ENCODE measurements at places on chromosomes 2 and 18. TPM values are rescaled to one million over a fixed set of nuclear protein-coding genes. Genes with fewer than 3 reads are reported as not detected.

DNA sequence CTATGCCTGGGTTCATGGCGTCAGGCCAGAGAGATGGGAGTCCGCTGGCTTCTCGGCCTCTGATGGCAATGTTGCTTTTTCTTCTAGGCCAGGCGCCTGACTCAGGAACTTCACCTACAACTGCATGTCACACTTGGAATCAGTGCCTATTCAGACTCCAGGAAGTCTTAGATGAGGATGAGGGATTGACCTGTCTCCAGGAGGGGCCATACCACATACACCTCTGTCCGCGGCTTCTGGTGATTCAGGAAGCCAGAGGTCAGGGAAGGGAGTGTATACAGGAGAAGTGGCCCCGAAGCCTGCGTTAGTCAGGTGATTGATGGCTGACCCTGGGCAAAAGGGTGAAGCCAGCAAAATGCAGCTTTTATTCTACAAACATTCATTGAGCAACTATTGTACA is 109.1 kb upstream of the RMDN2 start:
- H3K4me1 ChIP-seq, result no peaks in the 10 kb centered on the region
- no peak for DNase-seq
- no peak overlapping the region for H3K4me3 ChIP-seq
- no peak overlapping the region for H3K27ac ChIP-seq

DNA sequence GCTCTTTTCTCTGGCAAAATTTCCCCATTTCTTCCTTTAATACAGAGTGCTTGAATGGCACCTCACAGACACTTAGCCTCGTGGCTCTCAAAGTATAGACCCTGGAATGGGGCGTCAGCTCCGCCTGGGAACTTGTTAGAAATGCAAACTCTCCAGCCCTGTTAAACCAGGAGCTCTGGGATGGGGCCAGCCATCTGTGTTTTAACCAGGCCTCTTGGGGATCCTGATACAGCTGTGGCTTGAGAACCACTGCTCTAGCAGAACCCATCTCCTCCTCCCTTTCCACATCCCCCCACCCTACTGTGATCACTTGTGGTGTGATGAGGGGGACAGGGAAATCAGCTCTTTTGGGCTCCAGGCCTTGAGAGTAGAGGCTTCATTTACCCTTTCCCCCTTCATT is 15.9 kb downstream of the LTBP1 start:
- no peak for DNase-seq
- H3K27me3 ChIP-seq, result peaks cover 7% of the 10 kb centered on the region
- no peak overlapping the region for H3K27ac ChIP-seq
- H3K4me1 ChIP-seq, result peaks cover 52% of the 10 kb centered on the region

GRCh38 chr2:184367211-184367610 is 231.1 kb upstream of the ZNF804A start:
- H3K4me3 ChIP-seq, result no peak overlapping the region
- H3K4me1 ChIP-seq, result no peaks in the 10 kb centered on the region
- no peak overlapping the region for H3K27ac ChIP-seq

DNA sequence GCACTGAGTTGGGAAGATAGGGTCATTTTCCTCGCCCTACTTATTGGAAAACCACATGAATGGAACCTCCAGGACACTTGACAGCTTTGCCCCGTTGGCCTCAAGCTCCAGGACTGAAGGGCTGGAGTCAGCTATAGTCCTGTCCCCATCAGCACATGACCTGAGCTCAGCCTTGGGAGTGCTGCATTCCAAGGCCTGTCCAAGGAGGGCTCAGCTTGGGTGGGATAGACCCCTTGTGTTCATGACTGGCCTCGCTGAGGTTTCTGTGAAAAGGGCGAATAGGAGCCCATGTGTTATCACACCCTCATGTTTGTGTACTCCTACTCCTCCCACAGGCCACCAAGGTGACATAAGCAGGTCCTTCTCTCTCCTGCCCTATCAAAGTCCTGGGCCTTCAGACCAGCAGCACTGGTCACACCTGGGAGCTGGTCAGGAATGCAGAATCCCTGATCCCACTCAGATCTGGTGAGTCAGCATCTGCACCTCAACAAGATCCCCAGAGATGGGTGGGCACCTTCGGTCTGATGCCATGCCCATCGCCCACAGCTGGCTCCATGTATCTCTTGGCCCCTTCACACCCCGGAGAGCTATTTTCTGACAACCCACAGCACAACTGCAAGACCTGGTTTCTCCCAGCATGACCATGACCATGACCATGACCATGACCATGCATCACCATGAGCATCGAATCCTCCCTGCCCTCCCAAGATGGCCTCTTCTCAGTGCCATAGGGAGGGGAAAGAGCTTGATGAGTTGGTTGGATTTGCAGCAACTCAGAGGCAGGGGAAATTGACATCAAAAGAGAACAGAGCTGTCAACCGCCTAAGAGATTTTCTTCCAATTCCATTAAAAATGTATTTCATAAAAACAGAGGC is 83.0 kb upstream of the RAB6C start:
- H3K27me3 ChIP-seq, result peaks cover 5% of the 10 kb centered on the region
- no peak overlapping the region for H3K4me3 ChIP-seq
- no peak overlapping the region for H3K27ac ChIP-seq
- no peaks in the 10 kb centered on the region for H3K36me3 ChIP-seq
- DNase-seq, result no peak
- H3K4me1 ChIP-seq, result no peaks in the 10 kb centered on the region

- H3K27me3 ChIP-seq, result no peaks in the 10 kb centered on the region
- no peak overlapping the region for H3K4me3 ChIP-seq
- DNase-seq, result no peak
Observed at GRCh38 chr2:168439536-168439935, 16.5 kb upstream of the CERS6 start.

- H3K4me3 ChIP-seq, result no peak overlapping the region
- H3K4me1 ChIP-seq, result peaks cover 60% of the 10 kb centered on the region
- peak overlapping the region; percentile 92 for H3K27ac ChIP-seq
- H3K27me3 ChIP-seq, result no peaks in the 10 kb centered on the region
- no peaks in the 10 kb centered on the region for H3K36me3 ChIP-seq
Observed at GRCh38 chr2:207337234-207338219, 171.8 kb upstream of the KLF7 start.

- DNase-seq, result peak; percentile 28
- H3K4me3 ChIP-seq, result no peak overlapping the region
- H3K27me3 ChIP-seq, result no peaks in the 10 kb centered on the region
- H3K4me1 ChIP-seq, result no peaks in the 10 kb centered on the region
- peaks cover 19% of the 10 kb centered on the region for H3K36me3 ChIP-seq
Observed at GRCh38 chr2:25098670-25099486, 57.0 kb downstream of the EFR3B start.

DNA sequence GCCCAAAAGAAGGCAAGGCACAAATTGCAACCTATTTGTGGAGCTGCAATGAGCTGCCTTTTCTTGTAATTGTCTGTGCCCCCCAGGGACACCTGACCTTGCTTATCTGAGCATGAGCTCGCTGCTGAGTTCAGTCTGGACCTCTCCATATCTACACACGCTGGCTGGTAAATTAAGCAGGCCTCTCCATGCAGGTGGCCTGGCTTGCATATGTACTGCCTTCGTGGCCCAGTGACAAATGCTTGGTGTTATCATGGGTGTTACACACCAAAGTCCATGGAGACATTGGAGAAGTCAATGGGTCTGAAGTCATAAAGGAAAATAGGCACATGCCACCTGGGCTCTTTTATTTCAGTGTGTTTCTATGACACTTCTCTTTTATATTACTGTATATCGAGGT is 121.2 kb downstream of the IRS1 start:
- peaks cover 12% of the 10 kb centered on the region for H3K4me1 ChIP-seq
- H3K27me3 ChIP-seq, result no peaks in the 10 kb centered on the region
- DNase-seq, result no peak
- H3K4me3 ChIP-seq, result no peak overlapping the region

GRCh38 chr2:71003966-71004755 is 9.5 kb upstream of the TEX261 start:
- DNase-seq, result no peak
- H3K27me3 ChIP-seq, result peaks cover 6% of the 10 kb centered on the region
- H3K36me3 ChIP-seq, result no peaks in the 10 kb centered on the region
- H3K4me3 ChIP-seq, result no peak overlapping the region
- no peaks in the 10 kb centered on the region for H3K4me1 ChIP-seq

DNA sequence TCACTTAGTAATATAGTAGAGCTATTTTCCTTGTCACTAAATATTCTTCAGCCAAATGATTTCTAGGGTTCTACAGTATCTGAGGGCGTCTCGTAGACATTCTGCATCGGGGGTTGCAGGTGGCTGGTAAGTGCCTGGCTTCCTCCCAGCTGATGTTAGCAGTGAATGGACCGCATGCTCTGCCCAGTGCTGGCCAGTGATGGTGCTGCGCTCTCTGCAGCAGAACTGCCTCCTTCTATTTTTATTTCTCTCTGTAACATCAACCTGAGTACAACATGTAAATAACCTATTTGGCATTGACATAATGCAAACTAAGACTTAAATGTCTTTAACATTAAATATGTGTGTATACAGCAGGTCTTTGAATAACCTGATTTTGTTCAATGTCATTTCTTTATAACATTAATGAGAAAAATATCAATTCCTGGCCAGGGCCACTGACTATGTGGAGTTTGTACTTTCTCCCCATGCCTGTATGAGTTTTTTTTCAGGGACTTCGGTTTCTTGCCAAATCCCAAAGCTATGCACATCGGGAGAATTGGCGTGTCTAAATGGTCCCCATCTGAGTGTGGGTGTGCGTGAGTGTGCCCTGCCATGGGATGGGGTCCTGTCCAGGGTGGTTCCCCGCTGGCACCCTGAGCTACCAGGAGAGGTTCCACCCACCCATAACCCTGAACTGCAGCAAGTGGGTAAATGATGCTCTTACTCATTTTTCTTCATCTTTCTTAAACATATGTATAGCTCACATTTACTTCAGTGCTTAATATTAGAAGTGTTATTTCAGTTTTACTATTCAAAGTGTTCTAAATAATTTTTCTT is 278.2 kb upstream of the EPAS1 start:
- no peaks in the 10 kb centered on the region for H3K27me3 ChIP-seq
- no peak for DNase-seq
- H3K4me3 ChIP-seq, result no peak overlapping the region
- no peaks in the 10 kb centered on the region for H3K4me1 ChIP-seq

- H3K4me1 ChIP-seq, result no peaks in the 10 kb centered on the region
- no peak overlapping the region for H3K4me3 ChIP-seq
- no peaks in the 10 kb centered on the region for H3K27me3 ChIP-seq
- no peaks in the 10 kb centered on the region for H3K36me3 ChIP-seq
- DNase-seq, result no peak
Observed at GRCh38 chr2:172135446-172135845, 32.7 kb upstream of the DLX2 start.

- no peak for DNase-seq
- H3K27ac ChIP-seq, result no peak overlapping the region
- no peaks in the 10 kb centered on the region for H3K36me3 ChIP-seq
Observed at GRCh38 chr2:182081602-182082260, 96.1 kb downstream of the PPP1R1C start.

- no peak overlapping the region for H3K27ac ChIP-seq
- no peak overlapping the region for H3K4me3 ChIP-seq
- H3K27me3 ChIP-seq, result no peaks in the 10 kb centered on the region
- no peak for DNase-seq
- no peaks in the 10 kb centered on the region for H3K36me3 ChIP-seq
Observed at GRCh38 chr2:232225895-232226294, 152.7 kb upstream of the ALPP start.

GRCh38 chr2:127149384-127149783 is 42.4 kb upstream of the BIN1 start:
- no peak overlapping the region for H3K4me3 ChIP-seq
- no peaks in the 10 kb centered on the region for H3K4me1 ChIP-seq
- no peaks in the 10 kb centered on the region for H3K36me3 ChIP-seq
- H3K27ac ChIP-seq, result no peak overlapping the region
- no peaks in the 10 kb centered on the region for H3K27me3 ChIP-seq

- no peak overlapping the region for H3K4me3 ChIP-seq
- no peaks in the 10 kb centered on the region for H3K4me1 ChIP-seq
- no peak for DNase-seq
- H3K27ac ChIP-seq, result no peak overlapping the region
- H3K27me3 ChIP-seq, result no peaks in the 10 kb centered on the region
Observed at GRCh38 chr2:1437537-1437936, 24.3 kb downstream of the TPO start.

DNA sequence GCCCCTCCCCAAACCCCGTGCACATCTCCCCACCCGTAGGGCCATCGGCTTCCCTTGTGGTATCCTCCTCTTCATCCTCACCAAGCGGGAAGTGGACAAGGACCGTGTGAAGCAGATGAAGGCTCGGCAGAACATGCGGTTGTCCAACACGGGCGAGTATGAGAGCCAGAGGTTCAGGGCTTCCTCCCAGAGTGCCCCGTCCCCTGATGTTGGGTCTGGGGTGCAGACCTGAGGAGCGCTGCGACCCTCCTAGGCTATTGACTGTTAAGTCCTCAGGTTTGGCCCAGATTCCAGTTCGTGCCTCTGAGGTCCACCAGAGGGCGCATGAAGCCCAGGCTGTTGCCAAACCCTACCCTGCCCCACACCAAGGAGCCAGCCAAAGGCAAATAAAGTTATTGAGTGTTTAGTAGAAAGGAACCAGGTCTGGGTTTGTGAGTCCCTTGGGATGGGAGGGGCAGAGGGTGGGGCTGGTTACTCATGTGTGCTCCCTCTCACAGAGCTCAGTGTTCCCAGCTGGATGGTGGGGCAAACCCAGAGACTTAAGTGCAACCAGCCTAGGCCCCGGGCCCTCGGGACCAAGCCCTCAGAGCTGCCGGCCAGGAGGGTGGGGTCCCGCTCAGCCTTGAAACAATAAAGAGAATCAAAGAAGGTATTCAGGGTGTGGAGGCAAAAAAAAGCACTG is 2.4 kb downstream of the PNKD start:
- no peak overlapping the region for H3K4me3 ChIP-seq
- DNase-seq, result peak; percentile 87
- H3K4me1 ChIP-seq, result peaks cover 36% of the 10 kb centered on the region

DNA sequence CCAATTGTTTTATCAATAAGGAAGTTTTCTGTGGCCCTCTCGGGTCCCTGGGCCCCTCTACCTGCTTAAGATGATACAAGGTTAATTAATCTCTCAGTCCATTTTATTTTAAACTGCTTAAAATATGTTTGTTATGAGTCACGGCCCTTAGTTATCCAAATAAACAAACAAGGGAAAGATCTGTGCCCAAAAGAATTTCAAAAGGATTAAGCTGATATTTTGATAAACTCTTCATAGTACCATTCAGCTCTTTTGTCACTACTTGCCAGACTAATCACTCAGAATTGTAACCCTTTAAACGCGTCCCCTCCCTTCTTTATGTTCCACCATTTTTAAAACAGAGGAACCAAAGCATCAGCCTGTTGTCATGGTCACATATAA is 144.7 kb upstream of the STK17B start:
- peaks cover 7% of the 10 kb centered on the region for H3K36me3 ChIP-seq
- H3K4me3 ChIP-seq, result no peak overlapping the region
- H3K4me1 ChIP-seq, result peaks cover 19% of the 10 kb centered on the region

GRCh38 chr2:26627350-26628105 is 13.6 kb downstream of the CIB4 start:
- H3K27ac ChIP-seq, result no peak overlapping the region
- H3K36me3 ChIP-seq, result no peaks in the 10 kb centered on the region
- DNase-seq, result no peak
- no peaks in the 10 kb centered on the region for H3K4me1 ChIP-seq

- no peak overlapping the region for H3K27ac ChIP-seq
- H3K4me1 ChIP-seq, result no peaks in the 10 kb centered on the region
- no peak for DNase-seq
- H3K4me3 ChIP-seq, result no peak overlapping the region
Observed at GRCh38 chr2:9877026-9877425, 33.8 kb downstream of the TAF1B start.

Gene NCOA1
- total RNA-seq, result 33.0 TPM

Gene MYO7B
- 0.85 TPM for total RNA-seq

Gene MCM6
- total RNA-seq, result 5.9 TPM

Gene GALR1
- total RNA-seq, result not detected

Gene TMEM87B
- total RNA-seq, result 4.4 TPM

Gene PUS10
- 3.3 TPM for total RNA-seq

Gene FBXO41
- 0.67 TPM for total RNA-seq

Gene NFATC1
- total RNA-seq, result 15.4 TPM

Gene BMP10
- total RNA-seq, result 0.31 TPM
